ENCODE measurements at places on chromosomes 1 and 21.

DNA sequence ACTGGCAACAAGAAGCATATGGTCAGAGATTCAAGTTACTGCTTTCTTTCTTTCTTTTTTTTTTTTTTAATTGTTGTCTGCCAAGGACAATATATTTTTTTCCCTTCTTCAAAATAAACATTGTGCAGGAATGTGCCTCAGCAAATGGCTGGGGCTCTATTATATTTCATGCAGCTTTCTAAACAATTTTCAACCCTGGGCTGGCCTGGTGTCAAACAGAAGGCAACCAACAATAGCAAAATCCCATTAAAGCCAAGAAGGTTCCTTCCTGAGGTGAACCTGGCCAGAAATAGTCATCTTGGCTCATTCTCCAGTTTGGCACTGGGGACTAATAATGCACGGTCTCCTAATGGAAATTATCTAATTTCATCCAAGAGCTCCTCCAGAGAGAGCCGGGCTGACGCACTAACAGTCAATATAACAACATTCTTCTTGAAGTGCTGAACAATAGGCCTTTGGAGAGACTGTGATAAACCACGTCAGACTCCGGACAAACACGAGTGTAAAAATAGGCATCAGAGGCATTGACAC is 35.7 kb upstream of the HLX start:
- DNase-seq, result peak; percentile 1

DNA sequence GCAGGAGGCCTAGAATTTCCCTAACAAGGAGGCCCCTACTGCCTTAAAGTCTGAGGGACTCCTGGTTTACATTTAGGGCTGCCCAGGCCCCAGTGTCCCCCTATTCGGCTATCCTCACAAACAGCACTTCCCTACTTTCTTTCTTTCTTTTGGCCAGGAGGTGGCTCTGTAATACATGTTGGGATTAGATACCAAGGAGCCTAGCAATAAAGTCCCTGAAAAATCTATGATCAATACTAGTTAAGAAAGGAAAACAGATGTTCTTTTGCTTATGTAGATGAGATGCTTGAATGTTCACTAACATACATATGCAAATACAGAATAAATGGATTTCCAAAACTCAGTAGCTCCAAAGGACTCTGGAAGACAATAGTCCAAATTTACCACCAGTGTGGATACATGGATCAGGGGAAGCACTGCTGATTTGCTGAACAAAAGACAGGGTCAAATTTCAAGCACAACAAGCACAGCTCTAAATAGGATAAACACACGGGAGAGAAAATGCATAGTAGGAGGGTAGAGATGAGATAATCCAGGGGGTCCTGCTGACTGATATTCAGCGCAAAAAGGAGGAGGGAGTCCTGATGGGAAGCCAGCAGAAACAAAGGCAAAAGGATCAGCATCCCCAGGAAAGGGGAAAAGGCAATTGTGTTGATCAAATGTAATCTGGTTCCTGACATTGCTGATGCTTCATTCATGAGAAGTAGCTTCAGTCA is 240.0 kb downstream of the NUF2 start:
- DNase-seq, result no peak

GRCh38 chr1:246725191-246725590 is 982 bp downstream of the SCCPDH start:
- DNase-seq, result no peak

- DNase-seq, result no peak
Measured at GRCh38 chr1:23555270-23555985, 3.9 kb downstream of the ID3 start.

DNA sequence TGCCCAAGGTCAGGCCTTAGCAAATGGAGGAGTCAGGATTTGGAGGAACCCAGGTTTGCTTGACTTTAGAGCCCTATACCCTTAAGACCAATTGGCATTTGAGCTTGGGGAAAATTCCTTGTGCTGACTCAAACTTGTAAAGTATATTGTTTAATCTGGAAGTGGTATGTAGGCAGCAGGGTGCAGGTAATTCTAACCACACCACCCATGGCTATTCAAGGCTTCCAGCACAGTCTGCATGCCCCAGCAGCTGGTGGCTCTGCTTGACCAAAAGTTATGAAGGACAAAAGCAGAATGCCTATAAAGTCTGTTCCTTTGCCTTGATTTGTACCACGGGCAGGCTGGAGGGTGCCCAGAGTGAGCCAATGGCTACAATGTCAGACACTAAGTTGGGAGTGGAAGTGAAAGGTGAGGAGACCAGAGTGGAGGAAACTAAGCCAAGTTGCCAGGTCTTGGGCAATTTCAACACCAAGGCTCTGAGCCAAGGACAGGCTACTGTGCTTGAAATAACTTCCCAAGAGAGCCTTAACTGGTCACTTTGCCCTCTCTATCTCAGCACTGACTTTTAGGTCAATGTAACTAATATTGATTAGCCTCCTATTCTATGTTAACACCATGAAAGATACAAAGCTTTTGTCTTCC is 4.7 kb upstream of the G0S2 start:
- DNase-seq, result peak; percentile 73

DNA sequence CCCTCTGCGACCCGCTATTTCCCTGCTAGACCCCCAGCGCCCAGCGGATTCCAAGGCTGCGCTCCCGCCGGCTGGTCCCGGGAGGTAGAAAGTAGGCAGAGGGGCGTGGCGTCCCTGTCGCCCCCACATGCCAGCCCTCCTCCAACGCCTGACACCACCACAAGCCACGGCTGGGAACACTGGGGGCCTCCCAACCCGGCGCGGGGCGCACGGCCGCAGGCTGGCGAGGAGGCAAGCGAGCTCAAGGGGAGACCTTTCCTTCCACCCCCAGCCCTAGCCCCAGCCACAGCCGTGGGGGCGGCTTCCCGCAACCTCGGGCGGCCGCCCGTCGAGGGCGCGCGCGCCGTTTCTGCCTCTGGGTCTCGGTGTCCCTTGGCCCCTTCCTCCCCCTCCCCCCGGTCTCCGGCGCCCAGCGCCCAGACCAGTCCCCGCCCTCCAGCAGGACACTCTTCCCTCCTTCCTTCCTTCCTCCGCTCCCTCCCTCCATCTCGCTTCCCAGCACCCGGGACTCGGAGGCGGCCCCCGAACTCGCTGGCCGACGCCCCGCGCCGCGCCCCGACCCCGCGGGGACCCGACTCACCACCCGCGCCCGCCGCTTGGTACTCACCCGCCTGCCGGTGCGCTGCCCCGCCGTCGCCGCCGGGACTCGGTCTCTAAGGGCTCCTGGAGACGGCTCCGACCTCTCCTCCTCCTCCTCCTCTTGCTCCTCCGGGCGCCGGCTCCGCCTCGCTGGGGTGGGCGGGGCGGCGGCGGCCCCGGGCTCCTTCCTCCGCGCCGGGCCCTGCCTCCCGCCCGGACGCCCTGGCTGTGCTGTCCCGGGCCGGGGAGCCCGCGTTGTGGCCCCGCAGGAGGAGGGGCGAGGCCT is at the start of gene GNG12:
Gene GNG12, minus strand, starts transcription at position 731 of the 865 bp plus-strand sequence. CDS start 125,781 bp downstream, outside the sequence.
- no peak for DNase-seq

DNA sequence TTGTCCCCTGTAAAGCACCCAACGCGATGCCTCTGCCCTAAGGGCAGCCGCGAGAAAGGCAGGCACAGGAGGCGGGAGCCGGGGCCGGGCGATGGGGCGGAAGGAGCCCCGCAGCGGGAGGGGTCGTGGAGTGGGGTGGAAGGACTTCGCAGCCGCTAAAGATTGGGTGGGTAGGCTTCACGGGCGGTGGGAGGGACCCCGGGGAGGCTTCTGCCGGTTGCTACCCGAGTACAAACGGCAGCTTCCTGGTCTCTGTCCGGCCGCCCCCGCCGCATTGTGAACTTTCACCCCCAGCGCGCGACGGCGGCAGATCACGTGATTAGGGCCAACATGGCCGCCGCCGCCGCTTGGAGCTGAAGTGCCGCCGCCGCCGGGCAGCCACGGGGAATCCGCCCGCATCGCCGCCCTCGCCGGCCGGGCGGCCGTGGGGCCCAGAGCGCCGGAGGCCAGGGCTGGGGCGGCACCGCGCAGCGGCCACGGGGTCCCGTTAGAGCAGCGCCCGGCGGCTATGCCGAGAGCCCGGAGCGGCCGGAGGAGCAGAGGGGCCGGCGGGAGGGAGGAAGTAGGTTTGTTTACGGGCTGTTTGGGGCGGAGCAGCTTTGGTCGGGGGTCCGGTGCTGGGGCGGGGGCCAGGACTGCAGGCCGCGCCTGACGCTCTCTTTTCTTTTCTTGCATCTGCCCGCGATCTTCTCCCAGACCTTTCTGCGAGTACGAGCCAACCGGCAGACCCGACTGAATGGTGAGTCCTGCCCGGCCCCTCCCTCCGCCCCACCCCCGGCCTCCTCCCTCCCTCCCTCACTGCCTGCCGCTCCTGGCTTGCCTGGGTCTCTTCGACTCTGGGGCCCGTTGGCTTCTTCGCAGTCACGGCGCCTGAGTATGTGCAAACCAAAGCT is 42.4 kb downstream of the TMEM53 start:
- peak; percentile 70 for DNase-seq

- no peak for DNase-seq
Measured at GRCh38 chr1:5598824-5599395, 393.3 kb downstream of the NPHP4 start.

GRCh38 chr1:39034114-39034654 is 8.0 kb downstream of the NDUFS5 start:
- DNase-seq, result no peak

GRCh38 chr1:230836793-230837192 is 31.5 kb downstream of the C1orf198 start:
- no peak for DNase-seq

DNA sequence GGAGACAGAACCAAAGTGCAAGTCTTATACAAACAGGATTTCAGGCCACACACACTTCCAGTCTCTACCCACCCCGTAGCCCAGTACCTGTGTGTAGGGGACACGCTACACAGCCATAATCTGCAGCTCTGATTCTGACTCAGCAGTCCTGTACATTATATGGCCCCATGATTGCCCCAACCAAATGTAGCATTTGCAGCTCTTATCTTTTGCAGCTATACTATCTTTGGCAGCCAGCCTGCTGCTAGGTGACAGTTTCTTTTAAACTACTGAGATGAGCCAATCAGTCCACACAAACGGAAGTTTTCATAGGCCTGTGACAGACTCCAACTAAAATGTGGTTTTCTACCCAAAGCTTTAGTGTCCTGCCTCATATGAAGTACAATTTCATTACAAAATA is 259.6 kb upstream of the ST6GALNAC5 start:
- no peak for DNase-seq

GRCh38 chr1:200342511-200343311 is 67.1 kb downstream of the ZNF281 start:
- no peak for DNase-seq

GRCh38 chr21:40681164-40681859 is 165.6 kb downstream of the DSCAM start:
- no peak for DNase-seq

- no peak for DNase-seq
Measured at GRCh38 chr1:236391008-236391407, 3.1 kb upstream of the EDARADD start.

Data from smooth muscle cell of the brain vasculature (primary cell).